Activated CD8-positive, alpha-beta memory T cell treated with anti-CD3 and anti-CD28 coated beads for 48 hours (primary cell): ENCODE measurements at places on chromosomes 1 and 21.

GRCh38 chr1:167815650-167816049, 93.9 kb downstream of the MPZL1 start:
- no peak for DNase-seq

DNA sequence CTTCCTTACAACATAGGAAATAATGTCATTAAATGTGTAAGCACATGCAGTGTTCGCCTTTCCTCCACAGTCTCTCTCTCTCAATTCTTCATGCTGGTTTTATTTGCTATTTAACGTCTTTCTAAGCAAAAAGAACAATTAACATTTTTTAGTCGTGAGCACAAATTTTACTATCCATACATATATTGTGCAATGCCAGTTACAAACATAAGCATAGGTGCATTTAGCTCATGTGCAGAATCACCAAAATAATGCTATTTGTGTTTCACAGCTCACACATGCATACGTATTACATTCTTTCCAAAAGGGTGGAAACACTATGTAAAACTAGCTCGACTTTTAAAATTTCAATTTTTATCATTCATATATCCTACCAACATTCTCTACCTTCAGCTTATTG, 52.1 kb downstream of the MROH9 start:
- no peak for DNase-seq

- no peak for DNase-seq
Observed at GRCh38 chr1:228875741-228876140, 140.5 kb downstream of the RHOU start.

DNA sequence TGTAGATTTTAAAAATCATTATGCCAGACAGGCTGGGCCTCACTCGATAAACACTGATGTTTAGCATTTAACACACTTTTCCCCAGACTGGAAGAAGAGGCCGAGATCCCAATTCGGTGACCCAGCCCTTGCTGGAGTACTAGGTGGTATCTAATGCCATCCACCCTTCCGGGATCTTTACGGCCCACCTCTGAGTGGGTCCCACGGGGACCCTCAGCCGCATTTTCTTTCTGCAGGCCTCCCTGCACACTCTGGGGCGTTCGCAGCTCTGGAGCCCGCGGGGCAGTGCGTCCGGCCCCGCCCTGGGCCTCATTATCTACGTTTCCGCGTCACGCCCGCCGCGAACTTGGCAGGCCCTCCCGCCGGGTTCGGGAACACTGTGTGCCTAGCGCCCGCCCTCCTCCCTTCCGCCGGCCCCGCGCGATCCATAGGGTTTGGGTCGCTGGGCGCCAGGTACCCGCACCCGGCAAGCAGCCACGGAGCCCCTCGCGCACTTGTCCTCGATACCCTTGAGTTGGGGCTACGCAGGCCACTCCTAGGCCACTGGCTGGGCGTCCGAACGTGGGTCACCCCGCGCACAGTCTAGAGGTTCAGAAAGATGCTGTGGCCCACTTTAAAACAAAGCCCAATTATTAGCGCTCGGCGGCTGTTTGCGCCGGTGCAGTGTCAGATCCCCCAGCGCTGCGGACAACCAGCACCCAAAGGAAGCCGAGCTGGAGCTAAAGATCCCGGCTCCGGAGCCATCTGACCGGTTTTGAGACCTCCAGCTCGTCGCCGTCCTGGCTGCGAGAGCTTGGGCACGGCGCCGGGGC, 950 bp upstream of the EVA1C start:
- DNase-seq, result peak; percentile 40

- no peak for DNase-seq
Observed at GRCh38 chr1:209647156-209647555, 5.1 kb downstream of the LAMB3 start.

- no peak for DNase-seq
Observed at GRCh38 chr1:214537872-214538473, 13.4 kb downstream of the PTPN14 start.

- DNase-seq, result no peak
Observed at GRCh38 chr1:15788624-15789301, 18.7 kb downstream of the UQCRHL start.

DNA sequence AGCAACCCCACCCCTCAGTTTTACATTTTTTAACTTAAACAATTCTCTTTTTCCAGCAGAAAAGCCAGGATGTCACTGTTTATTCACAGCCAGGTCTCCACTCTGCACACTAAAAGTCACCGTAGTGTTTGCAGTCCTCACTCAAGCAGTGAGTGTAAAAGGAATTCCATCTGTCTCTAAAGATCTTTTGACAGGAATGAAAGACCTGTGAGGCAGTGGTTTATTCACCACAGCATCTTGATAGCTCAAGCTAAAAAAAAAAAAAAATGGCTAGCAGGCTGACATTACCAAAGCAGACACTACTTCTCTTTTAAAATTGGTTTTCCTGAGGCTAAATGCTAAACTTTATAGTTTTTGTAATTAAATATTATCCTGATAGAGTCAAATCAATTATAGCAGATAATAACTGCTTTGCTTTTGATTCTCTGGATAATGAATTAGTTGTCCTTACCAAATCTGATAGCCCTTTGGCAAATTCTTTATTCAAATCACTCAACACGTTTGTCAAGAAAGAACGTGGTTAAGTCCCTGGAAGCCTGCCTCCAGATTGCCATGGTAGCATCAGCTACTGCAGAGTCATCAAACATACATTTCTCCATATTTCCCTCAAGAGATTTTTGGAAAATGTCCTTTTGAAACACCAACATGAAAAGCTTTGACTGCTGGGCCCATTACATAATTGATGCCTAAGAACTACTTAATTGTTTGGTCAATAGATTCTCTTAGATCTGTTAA, 22.2 kb upstream of the SLC5A9 start:
- DNase-seq, result no peak

GRCh38 chr1:107879927-107880326, 85.1 kb downstream of the VAV3 start:
- no peak for DNase-seq

DNA sequence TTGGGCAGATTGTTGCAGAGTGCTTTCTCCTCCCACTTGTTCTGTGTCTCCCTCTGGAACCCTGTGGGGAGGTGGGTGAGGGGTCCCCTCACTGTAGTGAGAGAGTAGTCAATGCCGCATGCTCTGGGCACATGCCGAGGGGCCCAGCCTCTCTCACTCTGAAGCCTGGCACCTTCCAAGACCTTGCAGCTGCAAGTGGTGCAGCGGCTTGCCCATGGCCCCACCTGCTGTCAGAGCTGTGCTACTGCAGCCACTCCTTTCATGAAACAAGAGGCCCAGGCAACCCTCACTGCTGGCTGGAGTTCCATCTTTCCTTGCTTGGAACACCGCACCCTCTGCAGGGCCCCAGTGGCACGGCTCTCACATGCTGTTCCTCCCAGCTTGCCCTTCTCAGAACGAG, 58.4 kb upstream of the COL6A1 start:
- DNase-seq, result peak; percentile 33

GRCh38 chr1:208528578-208529240, 284.5 kb upstream of the PLXNA2 start:
- no peak for DNase-seq

- no peak for DNase-seq
Observed at GRCh38 chr1:31723828-31724359, 20.1 kb upstream of the COL16A1 start.

GRCh38 chr1:227845147-227845458, 29.6 kb downstream of the PRSS38 start:
- DNase-seq, result no peak

DNA sequence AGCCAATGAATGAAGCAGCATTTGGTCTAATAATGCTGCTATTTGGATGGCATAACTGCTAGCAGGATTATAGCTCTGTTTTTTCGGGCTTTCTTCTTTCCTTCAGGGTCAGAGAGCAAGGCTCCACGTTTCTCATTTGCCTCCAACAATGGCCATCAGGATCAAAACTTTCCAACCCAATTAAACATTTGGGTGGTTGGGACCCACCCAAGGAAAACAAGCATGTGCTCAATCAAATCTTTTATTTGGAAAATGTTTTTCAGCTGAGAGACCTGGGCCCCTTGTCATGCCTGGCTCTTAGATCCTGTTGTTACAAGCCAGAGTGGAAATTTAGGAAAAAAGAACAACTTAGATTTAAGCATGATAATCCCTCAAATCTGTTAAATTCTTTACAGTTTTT, 373.1 kb upstream of the USP24 start:
- no peak for DNase-seq

GRCh38 chr1:15075817-15076216, 77.7 kb upstream of the TMEM51 start:
- DNase-seq, result no peak

- no peak for DNase-seq
Observed at GRCh38 chr1:92817986-92818764, 13.7 kb upstream of the RPL5 start.

- DNase-seq, result no peak
Observed at GRCh38 chr1:194705123-194705854, 1518.9 kb upstream of the B3GALT2 start.

GRCh38 chr1:10621906-10622305, 147.2 kb downstream of the PEX14 start:
- no peak for DNase-seq

DNA sequence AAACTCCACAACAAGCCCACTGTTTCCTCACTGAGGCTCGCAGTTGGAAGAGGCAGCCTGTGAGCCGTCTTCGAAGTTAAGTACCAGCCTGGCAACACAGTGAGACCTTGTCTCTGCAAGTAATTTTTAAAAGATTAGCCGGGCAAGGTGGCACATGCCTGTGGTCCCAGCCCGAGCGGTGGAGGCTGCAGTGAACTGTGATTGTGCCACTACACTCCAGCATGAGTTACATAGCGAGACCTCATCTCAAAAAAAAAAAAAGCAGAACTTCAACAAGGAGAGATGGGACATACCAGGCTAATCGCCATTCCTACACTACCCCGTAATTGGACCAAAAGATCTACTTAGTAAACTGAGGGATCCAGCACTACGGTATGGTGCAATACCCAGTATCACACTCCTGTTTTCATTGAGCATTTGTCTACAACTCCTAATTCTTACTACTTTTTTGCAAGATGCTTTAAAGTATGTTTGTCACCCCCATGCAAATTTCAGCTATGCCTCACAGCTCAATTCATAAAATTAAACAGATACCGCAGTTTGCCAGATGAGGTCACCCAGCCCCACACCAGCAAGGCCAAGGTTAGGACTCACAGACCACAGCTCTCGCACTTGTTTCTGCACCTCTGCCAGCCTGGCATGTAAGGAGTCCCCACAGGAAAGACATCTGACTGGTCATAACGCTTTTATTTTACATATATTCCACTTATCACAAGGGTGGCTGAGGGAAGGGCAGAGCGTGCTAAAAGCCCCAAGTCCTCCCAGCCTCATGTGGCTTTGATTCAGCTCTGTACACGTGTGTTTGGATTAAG, 21.0 kb downstream of the SDE2 start:
- no peak for DNase-seq

DNA sequence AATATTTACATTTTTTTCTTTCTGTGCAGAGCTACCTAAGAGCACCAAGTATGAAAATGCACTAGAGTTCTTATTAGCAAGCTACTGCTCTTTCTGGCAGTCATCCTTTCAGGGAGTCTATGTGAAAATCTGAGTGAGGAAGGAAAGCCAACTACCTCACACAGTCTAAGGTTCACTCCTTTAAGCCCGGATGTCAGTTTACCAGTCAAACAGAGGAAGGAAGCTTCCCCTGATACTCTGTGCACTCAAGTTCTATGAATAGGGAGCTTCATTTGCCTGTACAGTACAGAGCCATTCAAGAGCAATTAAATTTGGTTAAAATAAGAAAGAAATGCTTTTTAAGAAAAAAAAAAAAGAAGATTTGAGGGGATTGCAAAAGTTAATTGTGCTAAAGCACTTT, 6.9 kb downstream of the COL11A1 start:
- DNase-seq, result no peak

DNA sequence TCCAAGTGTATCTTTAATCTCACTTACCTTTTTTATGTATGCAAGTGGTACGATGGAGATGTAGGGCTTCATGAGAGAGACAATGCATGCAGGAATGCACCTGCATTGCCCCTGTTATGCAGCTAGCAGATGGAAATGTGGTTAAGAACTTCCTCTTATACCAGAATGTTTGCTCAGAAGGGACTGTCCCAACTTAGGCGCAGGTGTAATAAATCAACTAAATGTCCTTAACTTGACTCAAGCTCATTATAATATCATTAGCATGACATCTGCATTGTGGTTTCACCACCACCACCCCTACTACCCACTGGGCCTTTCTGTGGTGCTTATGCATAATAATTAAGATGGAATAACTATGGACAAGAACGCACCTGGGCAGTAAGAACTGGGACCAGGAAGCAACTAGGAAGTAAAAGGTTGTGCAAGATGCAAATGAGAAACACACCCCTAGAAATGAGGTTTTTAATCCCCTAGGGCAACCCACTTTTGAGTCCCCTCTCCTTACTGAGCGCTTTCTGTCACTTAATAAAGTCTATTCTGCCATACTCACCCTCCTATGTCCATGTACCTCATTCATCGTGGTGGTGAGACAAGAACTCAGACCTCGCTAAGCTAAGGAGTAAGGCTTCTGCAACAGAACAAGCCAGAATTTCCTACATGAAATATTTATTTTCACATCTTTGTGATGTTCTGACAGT, 1103.3 kb upstream of the B3GALT2 start:
- peak; percentile 9 for DNase-seq

GRCh38 chr21:26043891-26044290, 126.7 kb downstream of the APP start:
- DNase-seq, result no peak

- DNase-seq, result no peak
Observed at GRCh38 chr1:201877877-201878401, 10.8 kb upstream of the SHISA4 start.

DNA sequence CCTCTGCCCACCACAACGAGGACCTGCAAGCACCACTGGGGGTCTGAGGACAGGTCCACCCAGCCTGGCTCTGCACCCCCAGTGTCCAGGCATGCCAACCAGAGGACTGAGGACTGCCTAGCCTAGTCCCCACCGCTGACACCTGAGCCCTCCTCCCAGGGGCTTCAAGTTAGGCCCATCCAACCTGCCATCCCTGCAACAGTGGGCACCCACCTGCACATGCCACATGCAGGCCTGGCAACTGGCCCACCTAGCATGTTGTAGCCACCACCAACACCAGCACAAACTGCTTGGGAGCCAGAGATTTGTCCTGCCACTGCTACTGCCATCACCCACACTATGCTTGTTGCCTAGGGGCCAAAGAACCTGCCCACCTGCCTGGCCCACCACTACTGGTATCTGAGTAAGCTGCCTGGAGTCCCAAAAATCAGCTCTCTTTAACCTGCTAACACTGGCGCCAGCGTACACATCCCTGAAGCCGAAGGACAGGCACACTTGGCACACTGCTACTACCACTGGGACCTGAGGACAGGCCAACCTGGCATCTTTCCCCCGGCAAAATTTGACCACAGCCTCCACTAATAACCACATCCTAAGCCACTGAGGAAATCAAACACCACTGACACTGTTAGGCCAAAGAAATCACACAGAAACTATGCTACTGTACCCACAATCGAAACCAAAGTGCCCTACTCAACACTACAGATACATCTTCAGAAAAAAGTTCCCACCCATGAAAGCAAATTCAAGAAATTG, 61.5 kb downstream of the PSMG1 start:
- no peak for DNase-seq

DNA sequence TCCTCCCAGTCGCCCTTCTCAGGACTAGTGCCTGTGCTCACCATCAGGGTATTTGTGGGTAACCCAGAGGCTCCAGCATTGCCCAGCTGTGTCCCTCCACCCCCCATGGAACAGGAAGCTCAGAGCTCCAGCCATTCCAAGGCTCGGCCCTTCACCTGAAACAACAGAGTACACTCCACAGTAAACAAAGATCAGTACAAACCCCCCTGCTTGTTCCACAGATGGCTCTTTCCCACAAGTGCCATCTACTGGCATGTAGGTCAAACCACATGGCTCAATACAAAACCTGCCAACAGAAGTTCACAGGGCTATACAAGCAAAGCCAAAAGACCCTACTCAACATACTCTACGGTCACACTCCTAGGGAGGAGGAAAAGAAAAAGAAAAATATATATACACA, 258.7 kb downstream of the AGBL4 start:
- no peak for DNase-seq
